ENCODE measurements at places on chromosomes 1 and 21.
A peak's percentile ranks its signal among the peaks of the same experiment; 100 is the strongest.

GRCh38 chr1:55309053-55309452 is 93.9 kb upstream of the USP24 start:
- DNase-seq: peak; percentile 44

- DNase-seq: no peak
Observed at GRCh38 chr1:94143809-94144176, 22.8 kb upstream of the ABCA4 start.

DNA sequence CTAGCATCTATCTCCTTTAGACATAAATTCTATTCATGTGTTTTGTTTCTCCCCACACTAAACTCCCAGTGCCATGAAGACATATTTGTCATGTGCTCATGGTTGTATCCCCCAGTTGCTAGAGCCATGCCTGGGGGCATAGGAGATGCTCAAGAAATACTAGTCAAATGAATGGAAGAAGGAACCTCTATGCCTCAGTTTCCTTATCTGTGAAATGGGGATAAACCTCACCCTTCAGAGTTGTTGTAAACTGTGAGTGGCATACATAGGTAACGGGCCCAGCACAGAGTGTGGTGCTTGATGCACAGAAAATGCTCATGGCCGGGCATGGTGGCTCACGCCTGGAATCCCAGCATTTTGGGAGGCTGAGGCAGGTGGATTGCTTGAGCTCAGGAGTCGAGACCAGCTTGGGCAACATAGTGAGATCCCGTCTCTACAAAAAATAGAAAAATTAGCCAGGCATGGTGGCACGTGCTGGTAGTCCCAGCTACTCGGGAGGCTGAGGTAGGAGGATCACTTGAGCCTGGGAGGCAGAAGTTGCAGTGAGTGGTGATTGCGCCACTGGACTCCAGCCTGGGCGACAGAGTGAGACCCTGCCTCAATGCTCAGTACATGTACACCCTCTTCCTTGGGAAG is 8.7 kb downstream of the LDLRAD2 start:
- DNase-seq: no peak

DNA sequence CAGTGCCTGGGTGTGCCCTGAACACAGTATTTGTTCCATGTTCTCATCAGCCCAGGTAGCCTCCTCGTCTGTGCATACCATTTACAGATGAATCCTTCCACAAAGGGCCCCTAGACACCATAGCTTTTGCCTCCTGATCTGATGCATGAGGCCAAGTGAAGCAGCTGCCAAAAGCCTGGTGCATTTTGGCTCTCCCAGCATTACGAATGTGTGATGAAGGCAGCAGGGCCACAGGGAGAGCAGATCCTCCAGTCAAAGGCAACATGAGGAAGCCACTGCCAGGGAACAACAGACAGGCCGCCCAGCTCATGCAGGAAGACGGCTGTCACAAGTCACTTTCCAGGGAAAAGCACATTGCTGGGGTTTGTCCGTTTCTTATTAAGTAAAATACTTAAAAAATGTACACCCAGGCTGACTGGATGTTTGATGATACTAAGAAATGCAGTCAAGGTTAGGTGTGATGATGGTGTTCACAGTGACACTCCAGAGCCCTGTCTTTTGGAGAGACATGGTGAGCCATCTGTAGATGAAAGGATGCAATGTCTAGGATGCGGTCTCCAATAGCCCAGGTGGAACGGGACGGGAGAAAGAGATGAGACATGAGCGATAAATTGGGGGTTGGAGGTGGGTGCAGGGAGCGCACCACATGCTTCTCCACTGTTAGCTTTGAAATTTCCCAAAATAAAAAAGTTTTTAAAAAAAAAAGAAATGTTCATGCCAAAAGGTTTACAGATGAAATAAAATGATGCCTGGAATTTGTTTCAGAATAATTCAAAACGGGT is 48.7 kb downstream of the NPHP4 start:
- DNase-seq: no peak

- DNase-seq: peak; percentile 58
Observed at GRCh38 chr1:232472485-232473041, 157.4 kb downstream of the SIPA1L2 start.

GRCh38 chr1:30085811-30086770 is 637.3 kb downstream of the MATN1 start:
- DNase-seq: peak; percentile 74

DNA sequence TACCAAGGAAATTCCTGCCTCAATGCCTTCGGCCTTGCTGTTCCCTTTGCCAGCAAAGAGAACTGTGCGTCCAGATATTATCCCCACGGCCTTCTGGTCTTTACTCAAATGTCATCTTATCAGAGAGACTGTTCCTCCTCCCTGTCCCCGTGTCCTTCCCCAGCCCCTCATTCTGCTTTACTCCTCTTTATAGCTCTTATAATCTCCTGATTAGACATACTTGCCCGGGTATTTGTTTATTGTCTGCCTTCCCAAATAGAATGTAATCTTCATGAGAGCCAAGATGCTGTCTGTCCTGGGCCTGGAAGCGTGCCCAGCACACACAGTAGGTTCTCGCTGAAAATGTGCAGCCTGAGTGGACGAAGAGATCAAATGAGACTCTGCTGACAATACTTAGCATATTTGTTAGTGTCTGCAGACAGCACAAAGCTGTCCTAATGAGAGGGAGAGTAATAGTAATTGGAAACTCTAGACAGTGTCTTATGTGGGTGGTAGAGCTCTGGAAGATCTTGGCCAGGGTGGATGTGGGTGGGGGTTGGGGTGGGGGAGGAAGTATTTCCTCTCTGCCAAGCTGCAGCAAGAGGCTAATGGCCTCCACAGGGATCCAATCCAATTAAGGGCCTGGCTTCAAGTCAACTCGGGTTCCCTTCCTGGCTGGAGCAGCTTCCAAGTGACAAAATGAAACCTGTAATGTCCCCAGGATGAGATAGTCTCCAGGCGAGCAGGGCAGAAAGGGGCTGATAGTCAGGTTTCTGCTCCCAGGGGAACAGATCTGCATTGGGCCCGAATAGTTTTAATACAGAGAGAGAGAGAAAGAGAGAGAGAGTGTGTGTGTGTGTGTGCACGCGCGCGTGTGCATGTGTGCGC is 9.5 kb upstream of the CLIC4 start:
- DNase-seq: peak; percentile 50

DNA sequence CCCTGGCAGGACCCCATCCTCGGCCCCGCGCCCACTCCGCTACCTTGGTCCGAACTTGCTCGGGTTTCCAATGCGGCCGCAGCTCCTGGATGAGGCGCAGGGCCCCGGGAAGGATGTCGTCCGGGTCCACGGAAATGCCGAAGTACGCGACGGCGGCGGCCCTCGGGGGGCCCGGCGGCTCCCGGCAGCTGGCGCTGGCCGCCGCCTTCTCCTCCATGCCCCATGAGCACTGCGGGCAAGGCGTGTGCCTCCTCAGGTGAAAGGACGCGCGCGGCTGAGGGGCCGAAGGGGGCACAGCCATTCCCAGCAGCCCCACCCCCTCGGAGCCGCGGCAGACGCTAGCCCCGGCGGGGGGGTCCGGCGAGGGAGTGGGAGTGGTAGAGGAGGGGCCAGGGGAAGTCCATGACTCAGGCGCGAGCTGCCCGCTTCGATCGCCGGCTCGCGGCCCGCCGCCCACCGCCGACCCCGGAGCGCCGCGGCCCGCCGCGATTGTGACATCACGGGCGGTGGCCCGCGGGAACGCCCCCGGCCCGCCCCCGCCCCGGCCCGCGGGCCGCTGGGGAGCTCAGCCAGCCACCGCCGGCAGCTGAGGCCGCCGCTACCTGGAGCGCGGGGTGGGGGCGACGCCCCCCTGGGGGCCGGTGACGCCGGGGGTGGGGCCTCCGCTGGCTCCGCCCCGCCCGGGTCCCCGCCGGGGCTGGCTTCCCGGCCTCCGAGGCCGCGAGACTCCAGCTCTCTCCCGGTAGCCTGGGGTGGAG is at the start of gene ETNK2:
Gene ETNK2, minus strand, starts transcription at position 493 of the 758 bp plus-strand sequence. Its CDS starts 192 bp downstream, at position 301.
- peak; percentile 53 for DNase-seq

Measured in astrocyte of the spinal cord (primary cell).